ENCODE measurements at places on chromosomes 11 and 22. TPM values are rescaled to one million over a fixed set of nuclear protein-coding genes. Genes with fewer than 3 reads are reported as not detected.
A peak's percentile ranks its signal among the peaks of the same experiment; 100 is the strongest.

- DNase-seq: no peak
Observed at GRCh38 chr22:20305894-20306645, 13.8 kb downstream of the DGCR6L start.

- peak; percentile 59 for DNase-seq
Observed at GRCh38 chr22:19526702-19527111, 2.5 kb upstream of the CLDN5 start.

DNA sequence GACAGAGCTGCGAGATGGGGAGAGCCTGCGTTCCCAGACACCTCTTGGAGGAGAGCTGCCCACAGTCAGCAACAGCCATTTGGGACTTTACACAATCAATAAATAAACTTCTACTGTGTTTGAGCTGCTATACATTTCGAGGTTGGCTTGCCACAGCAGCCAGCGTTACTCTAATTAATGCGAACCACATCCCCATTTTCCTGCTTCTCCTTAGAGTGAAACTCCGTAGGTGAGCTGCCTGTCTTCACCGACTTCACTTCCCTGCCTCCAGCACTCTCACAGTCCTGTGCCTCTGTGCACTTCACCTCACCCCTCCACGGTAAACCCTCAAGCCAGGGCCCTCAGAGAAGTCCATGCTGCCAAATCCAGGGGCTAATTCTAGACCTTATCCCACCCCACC is 5.9 kb upstream of the SLC22A12 start:
- DNase-seq: peak; percentile 66

DNA sequence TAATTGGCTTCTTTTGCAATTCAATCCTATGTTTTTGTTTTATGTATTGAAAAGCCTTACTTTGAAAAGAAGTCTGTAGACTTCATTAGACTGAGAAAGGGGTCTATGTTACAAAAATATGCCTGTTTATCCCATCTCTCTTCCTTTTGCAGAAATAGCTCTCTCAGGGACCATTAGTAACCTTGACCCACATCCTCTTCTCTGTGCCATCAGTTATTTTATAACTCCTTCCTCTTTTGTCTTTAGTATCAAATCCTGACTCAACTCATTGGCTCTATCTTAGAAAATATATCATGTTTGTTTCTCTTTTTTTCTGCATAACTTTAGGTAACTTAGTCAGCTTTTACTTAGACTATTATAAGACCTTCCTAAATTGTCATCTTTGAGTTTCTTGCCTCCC is 20.3 kb downstream of the ZC3H12C start:
- DNase-seq: no peak

DNA sequence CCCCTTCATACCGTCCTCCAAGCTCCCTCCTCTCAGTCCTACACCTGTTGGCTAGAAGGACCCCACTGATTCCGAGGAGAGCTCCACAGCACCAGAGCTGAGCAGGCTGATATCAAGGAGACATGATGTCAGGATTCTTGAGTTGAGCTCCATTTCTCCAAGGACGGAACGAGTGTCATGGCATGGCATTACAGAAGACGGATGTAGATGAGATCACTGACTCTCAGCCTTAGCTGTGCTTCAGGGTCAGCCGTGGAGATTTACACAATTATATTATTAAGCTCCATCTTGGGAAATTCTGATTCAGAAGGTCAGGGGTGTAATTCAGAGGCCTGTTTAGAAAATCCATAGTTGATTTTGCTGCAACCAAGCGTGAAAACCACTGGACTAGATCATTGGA is 428.9 kb upstream of the B3GAT1 start:
- no peak for DNase-seq

Gene KRTAP5-10
- not detected for total RNA-seq

Gene ZNF280B
- total RNA-seq: 0.57 TPM

Gene LRRC56
- 0.38 TPM for total RNA-seq

Gene NOX4
- 9.4 TPM for total RNA-seq
